ENCODE measurements at places on chromosomes 1 and 21.

DNA sequence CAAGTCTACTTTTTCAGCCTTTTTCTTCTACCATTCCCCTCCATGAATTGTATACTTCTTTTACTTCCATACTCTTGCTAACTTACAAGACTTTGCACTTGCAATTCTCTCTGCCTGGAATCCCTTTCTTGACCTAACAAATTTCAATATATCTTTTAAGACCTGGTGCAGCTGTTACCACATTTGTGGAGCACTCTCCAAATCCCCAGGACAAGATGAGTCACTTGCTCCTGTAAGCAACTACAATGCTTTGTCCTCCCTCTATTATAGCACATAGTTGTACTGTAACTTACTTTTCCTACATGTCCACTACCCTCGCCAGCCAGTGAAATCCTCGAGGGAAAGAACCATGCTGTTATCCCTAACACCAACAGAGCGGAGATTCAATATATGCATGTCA, 43.1 kb downstream of the WARS2 start:
- DNase-seq: no peak

GRCh38 chr1:92480813-92481598, 5.7 kb downstream of the GFI1 start:
- DNase-seq: no peak

GRCh38 chr1:97252076-97252475, 530.5 kb downstream of the PTBP2 start:
- no peak for DNase-seq

DNA sequence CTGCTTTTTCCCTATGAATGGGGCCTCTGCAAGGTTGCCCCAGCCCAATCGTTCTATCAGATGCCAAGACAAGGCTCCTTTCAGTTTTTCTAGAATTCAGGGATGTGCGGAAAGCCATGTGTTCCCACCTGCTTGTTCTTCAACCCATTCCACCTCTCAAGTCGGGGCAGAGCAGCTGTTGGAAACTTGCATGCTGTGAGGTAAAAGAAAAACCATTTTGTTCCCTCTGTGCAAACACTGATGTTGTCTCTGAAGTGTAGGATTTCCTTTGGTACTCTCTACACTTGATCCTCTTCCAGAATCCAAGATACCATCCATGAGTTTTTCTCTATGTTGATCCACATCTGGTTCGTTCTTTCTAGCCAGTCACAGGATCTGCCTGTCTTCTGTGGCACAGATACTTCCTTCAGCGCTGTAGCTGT, 7.3 kb downstream of the IER5 start:
- DNase-seq: no peak

DNA sequence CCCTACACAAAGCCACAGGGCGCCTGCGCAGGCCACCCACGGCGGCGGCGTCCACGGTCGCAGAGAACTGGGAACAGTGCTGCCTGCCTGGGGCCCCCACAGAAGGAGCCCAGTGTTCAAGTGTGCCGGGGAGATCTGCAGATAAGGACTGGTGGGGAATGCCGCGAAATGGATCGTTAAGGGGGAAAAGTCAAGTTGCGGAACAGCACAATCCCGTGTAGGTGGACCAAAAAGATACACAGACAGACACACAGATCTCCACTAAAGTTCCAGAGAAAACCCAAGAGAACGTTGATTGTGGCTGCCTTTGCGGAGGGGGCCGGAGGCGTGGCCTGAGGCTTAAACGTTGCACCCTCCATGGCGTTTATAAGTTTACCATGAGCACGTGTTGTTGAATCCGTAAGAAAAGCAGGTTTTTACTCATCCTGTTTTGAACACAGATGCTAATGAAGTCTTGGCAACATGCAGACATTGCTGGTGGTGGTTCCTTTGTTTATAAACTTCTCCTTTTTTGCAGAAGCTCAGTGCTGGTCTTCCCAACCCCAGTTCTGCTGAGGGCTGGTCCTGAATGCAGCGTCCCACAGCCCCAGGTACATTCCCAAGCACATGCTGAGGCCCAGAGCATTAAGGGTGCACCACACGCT, 4.1 kb downstream of the SPATC1L start:
- DNase-seq: no peak

DNA sequence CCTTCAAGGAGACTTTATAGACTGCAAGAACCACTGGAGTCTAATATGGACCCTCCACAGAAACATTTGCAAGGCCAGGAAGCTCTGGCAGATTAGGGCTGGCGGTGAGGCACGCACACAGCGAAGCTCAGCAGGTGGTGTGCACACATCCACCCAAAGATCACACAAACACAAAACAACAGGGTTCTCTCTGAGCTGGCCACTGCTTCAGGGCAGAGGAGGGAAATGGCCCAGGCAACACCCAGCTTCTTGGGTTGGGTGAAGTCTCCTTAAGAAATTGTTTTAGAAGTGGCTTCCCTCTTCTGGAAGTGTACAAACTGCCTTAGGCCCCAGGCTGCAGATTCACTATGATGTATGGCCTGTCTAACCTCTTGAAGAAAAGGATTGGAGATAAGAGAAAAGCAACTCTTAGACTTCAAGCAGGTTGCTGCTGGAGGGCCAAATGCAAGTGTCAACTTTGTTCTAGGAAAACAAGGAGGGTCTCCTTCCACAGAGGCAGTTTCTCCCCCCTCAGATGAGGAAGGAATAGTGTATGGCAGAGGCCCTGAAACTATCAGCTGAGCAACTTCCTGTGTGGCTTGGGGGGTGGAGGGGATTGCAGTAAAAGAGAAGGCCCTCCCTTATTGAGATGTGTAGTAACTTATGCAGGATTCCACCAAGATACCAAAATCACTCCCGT, 2.0 kb downstream of the RCSD1 start:
- DNase-seq: no peak

DNA sequence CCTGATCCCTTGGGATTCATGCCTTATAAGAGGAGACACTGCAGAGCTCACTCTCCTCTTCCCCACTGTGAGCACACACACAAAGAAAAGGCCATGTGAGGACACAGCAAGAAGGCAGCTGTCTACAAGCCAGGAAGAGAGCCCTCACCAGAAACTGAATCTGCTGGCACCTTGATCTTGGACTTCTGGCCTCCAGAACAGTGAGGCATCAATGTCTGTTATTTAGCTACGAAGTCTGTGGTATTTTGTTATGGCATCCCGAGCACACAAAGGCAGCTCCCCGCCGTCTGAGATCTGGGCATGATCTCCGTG, 47.1 kb upstream of the RPL11 start:
- no peak for DNase-seq

DNA sequence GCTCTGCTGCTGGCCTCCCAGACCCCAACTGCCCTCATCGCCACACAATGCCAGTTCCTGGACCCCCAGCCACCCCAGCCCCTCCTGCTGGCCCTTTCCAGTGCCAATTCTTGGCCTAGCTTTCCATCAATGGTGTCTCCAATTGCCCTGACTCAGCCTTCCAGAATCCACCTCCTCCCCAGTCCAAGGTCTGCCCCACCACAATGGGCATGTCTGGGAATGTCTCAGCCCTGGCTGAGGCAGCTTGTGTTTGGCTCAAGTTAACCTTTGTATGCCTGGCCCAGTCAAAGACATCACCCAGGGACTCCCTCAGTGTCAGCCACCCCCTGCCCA, 16.4 kb downstream of the ALDH4A1 start:
- DNase-seq: no peak

GRCh38 chr1:46211051-46211450, 7.9 kb downstream of the LURAP1 start:
- no peak for DNase-seq

- no peak for DNase-seq
Observed at GRCh38 chr1:220511179-220511578, 16.8 kb upstream of the MARK1 start.

DNA sequence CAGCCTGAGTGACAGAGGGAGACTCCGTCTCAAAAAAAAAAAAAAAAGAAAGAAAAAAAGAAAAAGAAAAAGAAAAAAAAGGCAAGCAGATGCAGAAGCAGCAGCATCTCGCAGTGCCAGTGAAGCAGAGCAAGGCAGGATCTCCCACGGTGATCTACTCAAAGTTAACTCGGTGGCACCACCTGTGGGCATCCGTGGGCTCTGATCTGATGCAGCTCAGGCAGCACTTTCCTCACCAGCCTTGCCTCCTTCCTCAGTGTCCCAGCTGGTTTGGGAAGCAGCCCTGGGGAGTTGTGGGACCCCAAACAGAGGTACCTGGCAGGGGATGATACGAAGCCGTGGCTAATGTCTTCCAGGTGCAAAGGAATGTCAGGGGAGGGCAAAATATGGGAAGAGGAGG, 104.3 kb upstream of the KRTAP19-8 start:
- DNase-seq: no peak

DNA sequence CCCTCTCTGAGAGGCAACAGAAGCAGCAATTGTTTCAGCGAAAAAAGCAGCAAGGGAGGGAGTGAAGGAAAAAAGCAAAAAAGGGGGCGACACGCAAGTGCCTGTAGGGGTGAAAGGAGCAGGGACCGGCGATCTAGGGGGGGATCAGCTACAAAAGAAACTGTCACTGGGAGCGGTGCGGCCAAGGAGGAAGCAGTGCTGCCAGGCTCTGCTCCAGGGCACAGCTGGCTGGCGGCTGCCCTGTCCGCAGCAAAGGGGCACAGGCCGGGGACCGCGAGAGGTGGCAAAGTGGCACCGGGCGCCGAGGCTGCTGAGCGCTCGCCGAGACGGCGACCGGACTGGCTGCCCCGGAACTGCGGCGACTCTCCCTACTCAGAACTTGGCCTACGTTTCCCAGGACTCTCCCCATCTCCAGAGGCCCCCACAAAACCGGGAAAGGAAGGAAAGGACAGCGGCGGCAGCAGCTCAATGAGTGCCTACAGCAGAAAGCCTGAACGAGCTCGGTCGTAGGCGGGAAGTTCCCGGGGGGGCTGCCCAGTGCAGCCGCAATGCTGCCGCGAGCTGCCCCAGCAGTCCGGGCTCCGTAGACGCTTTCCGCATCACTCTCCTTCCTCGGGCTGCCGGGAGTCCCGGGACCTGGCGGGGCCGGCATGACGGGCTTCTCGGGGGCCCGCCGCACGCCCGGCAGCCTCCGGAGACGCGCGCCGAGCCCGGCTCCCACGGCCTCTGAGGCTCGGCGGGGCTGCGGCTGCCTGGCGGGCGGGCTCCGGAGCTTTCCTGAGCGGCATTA, 1.0 kb upstream of the CDKN2C start:
- DNase-seq: no peak

DNA sequence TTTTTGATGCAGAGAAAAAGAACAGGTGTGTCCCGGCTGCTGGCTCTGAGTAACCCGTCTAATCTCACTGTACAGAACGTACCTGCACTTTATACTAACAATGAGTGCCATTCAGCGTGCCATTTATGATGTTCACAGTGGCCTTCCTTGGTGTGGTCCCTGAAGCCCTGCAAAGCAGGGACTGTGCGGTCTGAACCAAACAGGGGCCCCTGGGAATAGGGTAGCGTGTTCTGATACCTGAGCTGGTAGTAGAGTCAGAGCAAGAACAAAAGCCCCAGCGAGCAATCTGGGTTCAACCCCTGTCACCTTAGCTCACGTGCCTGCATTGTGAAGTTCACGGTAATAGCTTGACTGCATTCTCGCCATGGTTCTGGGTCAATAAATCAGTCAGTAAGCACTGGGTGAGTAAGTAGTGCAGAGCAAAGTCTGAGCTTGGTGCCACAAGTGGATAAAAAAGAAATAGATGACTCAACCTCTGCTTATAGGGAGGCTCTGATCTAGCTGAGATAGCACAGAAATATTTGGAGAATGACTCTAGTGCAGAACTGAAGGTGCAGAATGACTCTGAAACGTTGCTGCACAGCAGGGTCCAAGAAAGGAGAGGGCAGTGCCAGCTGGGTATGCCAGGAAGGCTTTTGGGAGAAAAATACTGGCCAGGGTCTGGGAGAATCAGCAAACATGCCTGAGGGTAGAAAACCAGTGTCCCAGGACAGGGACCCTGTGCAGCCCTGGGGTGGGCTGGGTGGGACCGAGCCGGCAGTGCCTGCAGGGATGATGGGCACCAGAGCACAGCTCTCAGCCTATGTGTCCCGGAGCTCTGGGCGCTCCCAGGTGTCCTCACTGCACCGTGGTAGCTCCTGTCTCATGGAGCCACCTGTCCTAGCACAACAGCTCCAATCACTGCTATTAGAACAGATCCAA, 125.9 kb downstream of the RHOU start:
- no peak for DNase-seq

DNA sequence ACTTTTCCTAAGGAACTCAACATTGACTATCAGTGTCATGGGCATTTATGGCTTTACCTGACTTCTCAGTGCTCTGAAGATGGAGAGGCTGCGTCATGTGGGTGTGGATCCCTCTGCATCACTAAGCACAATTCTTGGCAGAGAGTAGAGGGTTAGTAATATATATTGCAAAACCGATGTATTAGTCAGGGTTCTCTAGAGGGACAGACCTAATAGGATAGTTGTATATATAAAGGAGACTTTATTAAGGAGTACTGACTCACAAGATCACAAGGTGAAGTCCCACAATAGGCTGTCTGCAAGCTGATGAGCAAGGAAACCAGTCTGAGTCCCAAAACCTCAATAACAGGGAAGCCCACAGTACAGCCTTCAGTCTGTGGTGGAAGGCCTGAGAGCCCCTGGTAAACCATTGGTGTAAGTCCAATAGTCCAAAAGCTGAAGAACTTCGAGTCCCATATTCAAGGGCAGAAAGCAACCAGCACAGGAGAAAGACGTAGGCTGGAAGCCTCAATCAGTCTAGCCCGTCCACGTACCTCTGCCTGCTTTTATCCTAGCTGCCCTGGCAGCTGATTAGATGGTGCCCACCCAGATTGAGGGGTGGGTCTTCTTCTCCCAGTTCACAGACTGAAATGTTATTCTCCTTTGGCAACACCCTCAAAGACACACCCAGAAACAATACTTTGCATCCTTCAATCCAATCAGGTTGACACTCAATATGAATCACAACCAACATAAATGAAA, 159.7 kb upstream of the NRIP1 start:
- DNase-seq: no peak

DNA sequence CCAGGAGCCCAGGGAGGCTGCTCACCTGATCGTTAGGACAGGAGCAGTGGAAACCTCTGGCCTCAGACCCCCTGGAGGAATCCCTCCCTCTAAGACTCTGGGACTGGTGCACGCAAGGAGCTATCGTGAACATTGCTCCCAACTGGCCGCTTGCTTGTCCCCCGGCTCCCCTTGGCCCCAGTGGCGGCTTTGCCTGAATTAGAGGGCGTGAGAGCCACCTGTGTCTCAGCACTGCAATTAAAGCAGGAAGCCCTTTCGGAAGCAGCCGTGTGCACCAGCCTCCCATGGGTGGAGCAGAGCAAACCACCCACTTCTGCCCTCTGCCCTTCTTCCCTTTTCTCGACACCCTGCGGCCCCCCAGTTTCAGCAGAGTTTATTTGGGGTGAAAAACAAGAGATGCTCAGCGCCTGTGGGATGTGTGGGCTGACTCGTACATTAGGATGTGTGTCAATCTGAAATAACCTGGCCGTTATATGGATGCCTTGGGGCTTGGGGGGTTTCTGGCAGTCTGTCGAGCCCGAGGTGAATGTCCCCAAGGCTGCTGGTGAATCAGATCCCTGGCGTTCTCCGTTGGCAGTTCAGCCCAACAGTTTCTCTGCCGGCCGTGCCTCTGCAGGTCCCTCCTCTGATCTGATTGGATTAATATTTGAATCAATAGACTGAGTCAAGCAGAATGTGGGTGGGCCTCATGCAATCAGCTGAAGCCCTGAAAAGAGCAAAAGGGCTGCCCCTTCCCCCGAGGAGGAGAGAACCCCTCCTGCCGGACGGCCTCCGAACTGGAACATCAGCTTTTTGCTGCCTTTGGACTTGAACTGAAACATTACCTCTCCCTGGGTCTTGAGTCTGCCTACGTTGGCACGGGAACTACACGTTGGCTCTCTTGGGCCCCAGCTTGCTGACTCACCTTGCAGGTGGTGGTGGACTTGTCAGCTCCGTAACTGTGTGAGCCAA, 7.3 kb upstream of the UMODL1 start:
- DNase-seq: no peak
